Mesothelial cell of epicardium (in vitro differentiated cells): ENCODE measurements at places on chromosomes 7 and 10. TPM values are rescaled to one million over a fixed set of nuclear protein-coding genes. Genes with fewer than 3 reads are reported as not detected.

TEX47 gene
- total RNA-seq, result not detected in 3 replicates

AKR1C8 gene
- not detected in 3 replicates for total RNA-seq

INMT gene
- 3.3 to 4.3 TPM (median 3.4 TPM) in 3 replicates for total RNA-seq

TDRD1 gene
- total RNA-seq, result not detected in 3 replicates

KNDC1 gene
- 20.3 to 23.7 TPM (median 21.0 TPM) in 3 replicates for total RNA-seq
